D721Med (cell line): ENCODE measurements at places on chromosomes 3 and 15.

GRCh38 chr3:18791182-18791581, 357.1 kb upstream of the KCNH8 start:
- no peak for DNase-seq

- no peak for DNase-seq
These were observed 33.4 kb downstream of the FRMD4B start for GRCh38 chr3:69352305-69353087.

DNA sequence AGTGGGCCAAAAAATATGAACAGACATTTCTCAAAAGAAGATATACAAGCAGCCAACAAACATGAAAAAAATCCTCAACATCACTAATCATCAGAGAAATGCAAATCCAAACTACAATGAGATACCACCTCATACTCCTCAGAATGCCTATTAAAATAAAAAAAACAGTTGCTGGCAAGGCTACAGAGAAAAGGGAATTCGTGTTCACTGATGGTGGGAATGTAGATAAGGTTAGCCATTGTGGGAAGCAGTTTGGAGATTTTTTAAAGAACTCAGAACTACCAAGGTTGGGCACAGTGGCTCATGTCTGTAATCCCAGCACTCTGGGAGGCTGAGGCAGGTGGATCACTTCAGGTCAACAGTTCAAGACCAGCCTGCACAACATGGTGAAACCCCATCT, 27.8 kb upstream of the C15orf40 start:
- no peak for DNase-seq

- DNase-seq = no peak
These were observed 969.4 kb downstream of the NTRK3 start for GRCh38 chr15:87287156-87287555.

GRCh38 chr3:80278056-80278455, 510.3 kb upstream of the ROBO1 start:
- DNase-seq = no peak

DNA sequence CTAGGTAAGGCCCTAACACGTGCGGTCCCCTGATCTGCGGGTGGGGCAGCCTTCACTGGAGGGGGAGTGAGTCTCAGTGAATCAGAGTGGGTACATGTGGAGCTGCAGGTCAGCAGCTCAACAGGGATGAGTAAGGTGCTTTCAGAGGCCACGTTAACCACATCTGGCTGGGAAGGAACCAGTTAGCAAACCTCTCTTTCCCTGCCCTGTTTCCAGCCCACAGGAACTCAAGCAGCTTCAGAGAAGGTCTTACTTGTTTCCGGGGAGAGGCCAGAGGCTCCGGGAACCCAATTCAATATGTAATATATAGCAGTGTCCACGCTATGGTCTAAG, 175.3 kb downstream of the XXYLT1 start:
- DNase-seq = no peak

GRCh38 chr15:63538876-63539275, 34.5 kb downstream of the USP3 start:
- DNase-seq = no peak

- DNase-seq = no peak
These were observed 29.0 kb downstream of the CRABP1 start for GRCh38 chr15:78369161-78369560.

DNA sequence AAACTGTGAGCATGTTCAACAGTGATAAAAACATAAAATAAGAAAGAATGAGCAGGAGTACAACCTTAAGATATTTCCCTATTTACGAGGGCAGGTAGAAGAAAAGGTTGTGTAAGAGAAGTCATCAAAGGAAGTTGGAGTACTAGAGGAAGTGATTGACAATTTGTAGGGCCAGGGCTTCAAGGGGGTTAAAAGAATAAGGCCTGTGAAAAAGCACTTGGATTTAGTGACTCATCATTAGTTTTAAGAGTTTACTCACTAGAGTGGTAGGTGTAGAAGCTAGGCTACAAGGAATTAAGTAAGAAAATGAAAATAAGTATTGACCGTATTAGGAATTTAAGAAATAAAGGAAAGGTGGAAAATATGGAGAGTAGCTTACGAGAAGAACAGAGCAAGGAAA, 23.6 kb downstream of the KCNMB3 start:
- no peak for DNase-seq

- DNase-seq = no peak
These were observed 7.8 kb upstream of the ACSBG1 start for GRCh38 chr15:78242128-78242527.

- DNase-seq = no peak
These were observed 72.3 kb upstream of the ST3GAL6 start for GRCh38 chr3:98690876-98691275.

GRCh38 chr3:67495751-67496150, 158.7 kb downstream of the SUCLG2 start:
- DNase-seq = no peak

DNA sequence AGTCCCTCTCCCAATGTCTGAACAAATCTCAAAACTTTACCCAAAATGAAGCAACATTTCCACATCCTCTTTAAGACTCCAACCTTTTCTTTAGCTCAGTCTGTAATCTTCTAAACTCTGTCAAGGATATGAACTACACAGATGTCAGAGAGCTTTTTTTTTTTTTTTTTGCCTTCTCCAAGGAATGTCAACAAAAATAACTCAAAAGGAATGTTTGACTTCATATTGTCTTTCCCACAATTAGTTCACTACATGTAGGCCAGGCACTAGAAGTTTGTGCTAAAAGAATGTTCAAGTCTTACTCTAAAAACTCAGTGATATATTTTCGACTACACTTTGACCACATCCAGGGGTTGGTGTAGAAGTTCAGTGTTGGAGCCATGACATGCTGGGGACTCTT, 37.1 kb downstream of the ADAMTS9 start:
- DNase-seq = no peak

DNA sequence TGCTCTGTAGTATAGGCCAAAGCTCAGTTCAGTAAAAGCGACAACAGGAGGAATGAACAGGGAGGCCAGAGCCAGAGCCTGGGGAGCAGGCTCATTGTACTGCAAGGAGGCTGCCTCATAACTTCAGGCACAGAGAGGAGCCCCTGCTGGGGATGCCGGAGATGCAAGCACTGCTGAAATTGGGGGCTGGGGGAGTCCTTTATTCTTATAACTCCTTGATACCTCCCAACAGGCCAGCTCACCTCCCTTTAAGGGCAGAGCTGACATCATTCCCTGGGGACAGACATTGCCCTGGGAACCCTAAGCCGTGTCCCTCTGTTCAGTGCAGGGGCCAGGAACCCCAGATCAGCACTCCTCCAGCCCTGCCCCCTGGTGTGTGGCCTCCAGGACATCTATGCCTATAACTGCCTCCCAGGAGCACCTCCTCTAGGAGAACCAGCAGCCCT, 83.8 kb upstream of the MRPS22 start:
- DNase-seq = no peak

GRCh38 chr15:73925848-73926218, 429 bp upstream of the LOXL1 start:
- no peak for DNase-seq

- DNase-seq = no peak
These were observed 18.8 kb upstream of the SUSD5 start for GRCh38 chr3:33237439-33237838.

DNA sequence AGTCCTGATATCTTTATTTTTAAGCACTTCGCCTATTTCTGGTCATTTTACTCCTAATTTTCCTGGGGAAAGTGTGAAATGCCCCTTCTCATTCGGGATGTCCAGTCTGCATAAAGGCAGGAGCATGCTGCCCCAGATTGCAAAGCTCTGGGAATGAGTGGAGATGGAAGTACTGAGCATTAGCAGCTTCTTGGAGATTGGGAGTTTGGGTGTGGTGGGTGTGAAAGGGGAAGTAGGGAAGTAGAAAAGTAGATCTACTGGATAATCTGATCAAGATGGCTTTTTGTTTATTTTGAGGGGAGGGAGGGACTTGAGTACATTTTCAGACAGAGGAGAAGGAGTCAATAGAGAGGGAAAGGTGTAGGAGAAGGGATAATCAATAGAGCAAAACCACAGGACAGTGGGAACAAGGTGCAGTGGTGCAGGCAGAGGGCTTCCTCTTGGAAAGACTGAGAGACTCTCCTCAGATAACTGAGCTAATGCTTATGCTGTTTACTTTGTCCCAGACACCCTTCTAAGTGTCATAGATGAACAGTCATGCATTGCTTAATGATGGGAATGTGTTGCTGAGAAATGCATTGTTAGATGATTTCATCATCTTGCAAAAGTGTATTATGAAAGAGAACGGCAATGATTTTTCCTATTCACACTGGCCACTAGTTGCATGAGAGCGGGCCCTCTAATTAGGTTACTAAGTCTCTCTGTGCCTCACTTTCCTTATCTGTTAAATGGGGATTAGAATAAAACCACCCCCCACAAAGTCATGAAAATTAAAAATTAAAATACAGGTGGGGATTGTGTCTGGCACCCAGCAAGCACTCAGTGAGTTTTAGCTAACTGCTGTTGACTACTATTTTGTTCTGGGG, 45.5 kb downstream of the PHLDB2 start:
- no peak for DNase-seq

DNA sequence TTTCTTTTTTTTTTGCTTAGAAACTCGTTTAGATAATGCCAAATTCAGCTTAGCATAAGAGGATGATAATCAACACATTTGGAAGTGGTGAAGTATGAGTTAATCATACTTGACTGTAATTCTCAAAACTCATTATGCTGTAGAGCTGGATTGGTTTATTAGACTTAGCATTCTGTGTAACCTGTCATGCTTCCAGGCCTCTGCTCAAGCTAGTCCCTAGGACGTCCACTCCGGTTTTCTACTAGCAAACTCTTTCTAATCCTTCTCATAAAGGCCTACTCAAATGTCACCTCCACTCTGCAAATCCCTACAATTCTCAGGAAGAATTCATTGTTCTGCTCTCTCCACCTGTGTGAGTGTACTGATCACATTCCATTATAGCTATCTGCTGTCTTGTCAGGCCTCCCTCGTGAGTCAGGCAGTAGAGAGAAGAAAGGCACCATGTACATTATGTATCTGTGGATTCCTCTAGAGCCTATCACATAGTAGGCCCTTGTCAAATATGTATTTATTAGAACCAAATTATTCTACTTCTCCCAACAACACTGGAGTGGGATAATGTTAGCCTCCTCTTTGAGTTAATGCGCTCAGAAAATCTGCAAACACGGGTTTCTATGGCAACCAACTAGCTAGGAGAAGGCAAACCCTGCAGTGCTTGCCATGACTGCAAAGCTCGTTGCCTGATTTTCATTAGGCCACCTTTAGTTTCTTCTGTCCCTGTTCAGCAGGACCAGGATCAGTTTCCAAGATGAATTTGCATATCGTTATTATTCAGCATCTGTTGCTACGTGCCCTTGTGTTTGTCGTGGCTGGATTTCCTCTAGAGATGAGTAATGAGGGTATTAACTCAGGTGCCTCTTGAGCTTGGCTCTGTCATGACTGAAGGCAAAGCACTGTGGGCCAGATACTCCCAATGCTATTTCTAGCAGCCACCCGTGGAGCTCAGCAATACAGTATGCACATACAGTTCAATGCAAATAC, 30.7 kb downstream of the ATP13A5 start:
- no peak for DNase-seq

DNA sequence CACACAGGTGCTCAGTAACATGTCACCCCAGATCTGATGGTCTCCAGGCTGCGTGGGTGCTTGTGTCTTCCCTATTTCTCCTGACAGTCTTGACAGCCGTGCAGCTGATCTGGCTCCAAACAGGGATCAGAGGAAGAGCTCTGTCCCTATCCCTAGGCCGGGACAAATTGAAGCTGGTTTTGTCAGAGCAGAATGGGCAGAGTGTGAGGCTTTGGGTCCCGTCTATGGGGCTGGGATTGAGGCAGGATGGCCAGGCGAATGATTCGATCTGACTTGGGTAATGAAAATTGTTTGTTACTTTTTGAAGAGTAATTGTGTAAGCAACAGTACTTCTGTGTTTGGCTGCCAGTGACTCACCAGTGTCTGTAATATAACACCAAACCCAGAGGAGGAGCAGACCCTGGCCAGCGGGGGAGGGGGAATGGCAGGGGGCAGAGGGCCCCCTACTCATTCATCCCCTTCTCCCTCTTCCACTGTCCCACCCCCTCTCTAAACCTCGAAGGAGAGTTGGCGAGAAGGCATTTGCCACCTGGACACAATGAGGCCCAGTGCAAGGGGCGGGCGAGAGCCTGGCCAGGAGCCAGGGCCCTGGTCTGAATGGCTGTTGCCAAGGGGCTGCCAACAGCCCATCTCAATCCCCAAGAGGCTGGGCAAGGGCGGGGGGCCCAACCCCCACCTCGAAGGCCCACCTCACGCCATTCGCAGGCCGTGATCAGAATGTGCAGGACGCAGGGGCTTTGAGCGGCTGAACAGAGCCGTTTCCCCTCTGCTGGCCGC, 4.9 kb upstream of the MAGEF1 start:
- DNase-seq = no peak

DNA sequence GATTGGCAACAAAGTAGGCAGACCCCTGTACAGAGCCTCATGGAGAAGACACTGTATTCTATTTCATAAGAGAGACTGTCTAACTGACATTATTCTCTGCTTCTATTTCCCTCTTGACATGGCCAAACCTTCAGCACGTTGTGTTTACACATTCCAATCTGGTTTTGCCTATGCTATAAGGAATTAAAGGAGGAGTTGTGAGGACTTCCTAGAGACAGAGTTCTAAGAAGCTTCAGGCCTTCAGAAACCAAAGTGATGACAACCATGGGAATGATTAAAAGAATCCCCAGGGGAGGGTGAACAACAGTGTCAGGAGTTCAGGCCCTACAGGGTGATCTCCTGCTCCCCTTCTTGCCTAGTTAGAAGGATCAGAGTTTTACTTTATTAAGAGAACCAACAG, 44.9 kb upstream of the CAPN7 start:
- no peak for DNase-seq

GRCh38 chr3:34683851-34684250, 885.4 kb downstream of the PDCD6IP start:
- no peak for DNase-seq

DNA sequence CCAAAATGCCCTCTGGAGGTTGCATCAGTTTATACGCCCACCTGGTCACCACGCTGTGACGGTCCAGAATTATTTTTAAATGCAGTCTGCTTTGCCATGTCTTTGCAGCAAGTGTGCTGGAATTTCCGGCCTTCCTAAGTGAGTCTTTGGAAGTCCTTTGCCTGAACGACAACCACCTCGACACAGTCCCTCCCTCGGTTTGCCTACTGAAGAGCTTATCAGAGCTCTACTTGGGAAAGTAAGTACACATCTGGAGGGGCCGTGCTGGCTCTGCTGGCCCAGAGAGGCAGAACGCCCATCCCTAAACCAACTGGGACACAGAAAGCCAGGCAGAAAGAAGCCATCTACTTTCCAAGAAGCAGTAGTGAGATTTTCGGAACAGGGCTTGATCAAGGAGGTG, 101.8 kb downstream of the LRRK1 start:
- DNase-seq = no peak

GRCh38 chr3:178198329-178198728, 337.9 kb upstream of the KCNMB2 start:
- no peak for DNase-seq

- no peak for DNase-seq
These were observed 9.5 kb downstream of the ZBTB47 start for GRCh38 chr3:42662813-42663535.

- DNase-seq = no peak
These were observed 90.6 kb upstream of the GRM7 start for GRCh38 chr3:6770397-6770690.

DNA sequence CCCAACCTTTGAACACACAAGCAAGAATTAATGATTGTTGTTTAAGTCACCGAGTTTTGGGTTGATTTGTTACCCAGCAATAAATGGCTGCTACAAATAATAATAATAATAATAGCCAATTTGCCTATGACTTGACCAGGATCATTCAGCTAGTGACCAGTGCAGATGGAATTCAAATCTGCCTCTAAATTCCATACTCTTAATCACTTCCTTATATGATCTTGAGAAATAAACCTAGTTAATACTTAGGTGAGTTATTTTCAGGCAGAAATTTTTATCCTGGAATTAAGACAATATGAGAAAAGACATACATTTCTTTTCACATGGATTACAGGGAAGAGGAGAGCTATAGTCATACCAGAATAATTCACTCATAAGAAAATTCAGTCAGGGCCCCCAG, 116.0 kb upstream of the GALNT15 start:
- no peak for DNase-seq
